ENCODE measurements at places on chromosomes 7 and 10.

DNA sequence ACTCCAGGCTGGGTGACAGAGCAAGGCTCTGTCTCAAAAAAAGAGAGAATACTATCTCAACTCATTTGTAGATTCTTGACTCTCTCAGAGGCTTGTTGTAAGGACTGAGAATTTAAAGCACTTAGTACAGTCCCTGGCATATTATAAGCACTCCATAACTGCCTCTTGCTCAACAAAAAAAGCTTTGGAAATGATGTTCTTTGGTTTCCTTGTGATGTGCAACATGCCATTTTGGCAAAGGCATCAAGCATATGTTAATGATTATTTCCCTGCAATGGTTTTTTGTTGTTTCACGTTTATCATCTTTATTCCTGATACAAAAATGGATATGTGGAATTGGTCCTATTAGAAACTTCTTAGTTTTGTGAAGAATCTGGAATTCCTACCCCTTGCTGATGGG lies 15.7 kb downstream of the NOLC1 start:
- no peak for DNase-seq

DNA sequence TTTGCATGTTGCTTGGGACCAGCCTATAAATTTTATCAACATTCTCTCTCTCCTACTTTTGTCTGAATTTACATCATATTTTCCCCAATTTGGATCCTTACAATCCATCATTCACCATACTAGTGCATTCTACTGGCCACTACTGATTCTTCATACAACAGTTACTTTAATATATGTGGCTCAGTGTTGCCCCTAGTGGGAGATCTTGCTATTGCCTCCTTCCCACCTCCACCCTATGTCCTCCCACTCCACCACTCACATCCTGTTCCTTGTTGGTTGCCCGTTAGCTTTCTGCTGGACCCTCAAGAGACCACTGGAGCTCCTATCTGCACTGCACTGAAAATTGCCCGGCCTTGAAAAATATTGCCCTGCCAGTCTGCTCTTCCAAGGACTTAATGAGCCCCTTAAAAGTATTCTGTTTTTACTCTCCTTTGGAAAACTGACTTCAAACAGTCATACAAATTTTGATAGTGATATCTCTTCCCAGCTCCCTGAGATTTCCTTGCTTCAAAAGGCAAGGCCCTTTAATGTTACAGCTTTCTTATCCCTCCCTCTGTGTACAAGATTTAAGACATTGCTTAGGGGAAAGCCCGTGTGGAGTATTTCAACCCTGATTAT lies 243.2 kb upstream of the TMEM229A start:
- DNase-seq = peak; percentile 3

GRCh38 chr7:100434297-100435144 lies 1.8 kb downstream of the PPP1R35 start:
- DNase-seq = no peak

GRCh38 chr10:60222047-60222446 lies 167.6 kb downstream of the ANK3 start:
- DNase-seq = no peak

- no peak for DNase-seq
These were observed 6.8 kb downstream of the TACR2 start for GRCh38 chr10:69409968-69410367.

- DNase-seq = no peak
These were observed 977 bp downstream of the CALU start for GRCh38 chr7:128739990-128740682.

DNA sequence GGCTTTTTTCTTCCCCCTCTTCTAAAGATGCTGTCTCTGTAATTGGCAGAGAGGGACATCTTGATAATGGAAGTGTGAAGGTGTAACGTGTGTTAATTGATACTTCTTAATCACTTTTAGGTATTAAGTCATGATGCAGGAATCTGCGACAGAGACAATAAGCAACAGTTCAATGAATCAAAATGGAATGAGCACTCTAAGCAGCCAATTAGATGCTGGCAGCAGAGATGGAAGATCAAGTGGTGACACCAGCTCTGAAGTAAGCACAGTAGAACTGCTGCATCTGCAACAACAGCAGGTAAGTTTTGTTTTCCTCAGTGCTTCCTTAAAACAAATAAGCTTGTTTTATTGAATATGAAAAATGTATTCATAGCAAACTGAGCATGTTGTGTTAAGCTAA lies 11.8 kb downstream of the FOXP2 start:
- no peak for DNase-seq

DNA sequence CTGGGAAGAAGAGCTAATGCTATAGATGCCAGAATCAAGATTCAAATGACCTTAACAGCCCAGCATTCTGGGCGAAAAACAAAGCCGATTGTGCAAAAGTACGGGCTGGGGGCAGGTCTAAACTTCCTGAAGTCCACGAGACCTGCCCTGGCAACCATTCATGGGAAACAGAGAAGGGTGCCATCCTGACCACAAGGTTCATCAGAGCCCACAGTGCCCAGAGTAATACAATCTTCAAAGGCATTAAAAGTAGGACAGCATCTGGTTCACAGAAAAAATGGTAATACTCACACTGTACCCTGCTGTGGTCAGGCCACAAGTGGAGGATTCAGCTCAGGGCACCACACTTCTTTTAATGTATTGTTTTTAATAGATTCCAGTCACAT lies 36.1 kb downstream of the SORBS1 start:
- no peak for DNase-seq

GRCh38 chr7:143906895-143907294 lies 4.9 kb upstream of the TCAF1 start:
- DNase-seq = no peak

- DNase-seq = peak; percentile 32
These were observed 33.0 kb downstream of the UCMA start for GRCh38 chr10:13201132-13201531.

- no peak for DNase-seq
These were observed 116.0 kb downstream of the SLIT1 start for GRCh38 chr10:97069576-97070362.

- DNase-seq = no peak
These were observed 111.3 kb downstream of the ELFN1 start for GRCh38 chr7:1781369-1781768.

DNA sequence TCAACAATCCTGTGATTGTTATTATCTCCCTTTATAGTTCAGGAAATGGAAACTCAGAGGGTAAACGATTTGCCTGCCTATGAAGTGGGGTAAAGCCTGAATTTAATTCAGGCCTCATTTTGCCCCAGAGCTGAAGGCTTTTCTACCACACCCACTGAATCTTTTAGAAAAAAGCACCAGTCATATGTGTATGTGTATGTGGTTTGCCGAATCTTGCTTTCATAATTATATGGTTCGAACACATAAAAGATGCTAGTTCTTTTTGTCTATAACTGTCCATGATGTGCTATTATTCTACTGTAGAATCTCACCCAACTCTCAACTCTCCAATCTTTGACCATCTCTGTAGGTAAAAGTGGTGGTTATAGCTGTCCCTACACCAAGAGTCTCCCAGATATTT lies 83.6 kb downstream of the MYOF start:
- no peak for DNase-seq

- no peak for DNase-seq
These were observed 554.9 kb upstream of the GALNT17 start for GRCh38 chr7:70577078-70577477.

DNA sequence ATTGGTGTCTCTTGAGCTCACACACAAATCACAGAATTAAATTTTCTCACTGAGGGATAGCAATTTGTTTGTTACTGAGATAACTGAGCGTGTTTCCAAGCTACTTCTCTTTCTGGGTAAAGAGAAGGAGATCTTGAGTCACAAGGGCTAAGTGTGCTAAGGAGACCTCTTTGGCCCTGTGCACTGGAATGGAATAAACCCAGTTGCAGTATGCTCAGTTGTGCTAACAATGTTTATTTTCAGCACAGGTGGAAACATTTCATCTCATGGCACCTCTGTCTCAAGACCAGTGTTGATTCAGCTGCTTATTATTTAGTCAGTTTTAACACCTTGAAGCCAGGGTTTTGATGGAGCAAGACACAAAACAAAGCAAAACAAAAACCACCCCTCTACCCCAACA lies 22.5 kb upstream of the UBE2H start:
- no peak for DNase-seq

GRCh38 chr7:154868921-154869320 lies 134.0 kb downstream of the PAXIP1 start:
- no peak for DNase-seq

DNA sequence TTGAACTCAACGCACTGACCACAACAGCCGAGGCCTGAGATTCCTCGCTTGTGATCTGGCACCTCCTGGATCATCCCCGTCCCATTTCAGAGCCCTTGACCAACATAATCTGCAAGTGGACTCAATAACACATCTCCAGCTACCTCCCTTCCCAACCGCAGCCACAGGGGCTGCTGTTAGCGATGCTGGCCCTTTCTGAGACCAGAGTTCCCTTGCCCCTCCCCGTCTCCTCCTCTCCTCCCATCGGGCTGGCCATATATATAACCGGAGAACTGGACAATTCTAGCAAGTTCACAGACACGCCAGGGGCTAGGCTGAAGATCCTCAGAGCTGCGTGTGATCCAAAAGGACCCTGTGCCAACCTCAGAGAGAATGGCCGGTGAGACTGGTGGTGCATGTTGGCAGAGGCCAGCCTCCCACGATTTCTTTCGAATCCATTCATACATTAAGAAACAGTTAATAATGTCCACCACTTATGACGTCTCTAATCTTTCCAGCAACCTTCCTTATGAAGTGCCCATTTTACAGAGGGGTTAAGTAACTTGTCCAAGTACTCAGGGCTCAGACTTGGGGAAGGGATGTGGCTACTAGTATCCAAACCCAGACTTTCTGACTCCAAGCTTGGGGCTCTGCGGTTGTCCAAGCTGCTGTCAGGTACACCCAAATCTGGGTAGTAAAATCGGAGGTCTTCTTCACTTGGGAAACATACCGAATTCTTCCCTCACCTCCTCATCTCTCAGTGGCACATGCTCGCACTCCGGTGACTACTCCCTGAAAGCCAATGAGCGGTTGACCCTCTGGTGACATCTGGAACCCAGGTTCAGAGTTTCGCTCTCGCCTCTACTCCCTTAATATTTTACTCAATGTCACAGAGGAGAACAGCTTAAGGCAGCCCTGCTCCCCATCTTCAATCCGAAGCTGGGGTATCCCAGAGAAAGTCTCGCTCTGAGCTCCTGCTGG lies 11.2 kb upstream of the FEZF1 start:
- no peak for DNase-seq

GRCh38 chr7:141748396-141748795 lies 10.2 kb downstream of the SSBP1 start:
- peak; percentile 37 for DNase-seq

DNA sequence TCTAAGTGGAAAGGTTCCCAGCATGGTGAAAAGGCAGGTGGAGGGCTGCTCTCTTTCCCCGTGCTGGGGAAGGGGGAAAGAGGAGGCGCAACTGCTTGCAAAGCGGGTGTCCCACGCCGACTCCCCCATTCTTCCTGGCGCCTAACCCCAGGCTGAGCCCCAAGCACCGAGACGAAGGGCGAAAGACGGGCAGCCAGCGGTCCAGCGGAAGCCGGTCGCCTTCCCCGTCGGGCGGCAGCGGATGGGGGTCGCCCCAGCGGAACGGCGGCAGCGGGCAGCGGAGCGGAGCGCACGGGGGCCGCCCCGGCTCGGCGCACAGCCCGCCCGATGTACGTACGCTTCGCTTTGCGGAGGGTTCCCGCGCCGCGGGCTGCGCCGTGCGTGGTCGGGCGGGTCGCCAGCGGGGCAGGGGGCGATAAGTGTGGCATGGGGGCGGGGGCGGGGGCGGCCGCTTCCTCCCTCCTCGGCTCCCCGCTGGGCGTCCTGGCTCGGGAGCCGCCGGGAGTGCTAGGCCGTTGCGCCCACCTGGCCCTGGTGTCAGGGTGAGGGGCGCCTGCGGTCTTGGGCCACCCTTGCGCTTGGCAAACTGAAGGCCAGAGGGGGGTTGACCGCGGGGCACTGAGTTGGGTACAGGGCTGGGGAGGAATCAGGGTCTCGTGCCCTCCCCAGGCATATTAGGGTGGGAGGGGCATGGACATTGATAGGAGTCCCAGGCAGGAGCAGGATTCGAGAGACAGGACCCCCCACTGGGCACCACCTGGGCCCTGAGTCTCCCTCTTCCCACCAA lies 35.2 kb upstream of the HSPB1 start:
- no peak for DNase-seq

DNA sequence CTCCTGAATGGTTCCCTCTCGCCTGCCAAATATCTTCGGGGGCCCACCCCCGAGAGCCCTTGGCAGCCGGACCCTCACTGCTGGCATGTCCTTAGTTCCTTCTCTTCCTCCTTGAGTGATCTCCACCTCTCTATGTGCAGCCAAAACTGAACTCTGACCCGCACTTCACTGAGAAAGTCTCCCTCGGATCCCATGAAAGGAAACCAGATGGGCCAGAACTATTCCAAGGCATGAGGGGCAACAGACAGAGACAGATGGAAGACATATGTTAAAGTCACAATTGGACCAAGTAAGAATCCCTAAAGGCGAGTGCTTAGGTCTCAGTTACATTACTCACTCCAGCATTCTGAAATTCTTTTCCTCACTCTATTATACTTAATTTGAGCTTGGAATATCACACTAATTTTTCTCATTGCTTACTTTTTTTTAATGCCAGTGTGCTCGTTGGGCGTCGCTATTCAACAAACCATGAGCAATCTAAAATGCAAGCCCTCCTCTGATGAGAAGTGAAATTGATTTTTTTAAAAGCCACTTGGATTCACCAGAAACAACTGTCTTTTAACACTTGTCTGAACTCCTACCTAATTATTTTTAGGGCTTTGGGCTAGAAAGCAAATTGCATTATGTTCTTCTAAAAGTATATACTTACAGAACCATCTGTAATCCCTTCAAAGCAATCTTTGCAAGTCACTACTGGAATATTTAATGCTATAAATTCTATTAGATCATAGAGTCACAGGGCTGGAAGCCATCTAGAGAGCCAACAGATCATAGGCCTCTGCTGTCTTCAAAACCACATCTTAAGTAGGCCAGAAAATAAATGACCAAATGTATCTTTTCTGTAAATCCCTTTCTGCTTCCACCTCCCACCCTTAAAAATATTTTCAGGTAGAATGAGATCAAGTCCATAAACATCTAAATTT lies 43.3 kb upstream of the EZH2 start:
- no peak for DNase-seq

DNA sequence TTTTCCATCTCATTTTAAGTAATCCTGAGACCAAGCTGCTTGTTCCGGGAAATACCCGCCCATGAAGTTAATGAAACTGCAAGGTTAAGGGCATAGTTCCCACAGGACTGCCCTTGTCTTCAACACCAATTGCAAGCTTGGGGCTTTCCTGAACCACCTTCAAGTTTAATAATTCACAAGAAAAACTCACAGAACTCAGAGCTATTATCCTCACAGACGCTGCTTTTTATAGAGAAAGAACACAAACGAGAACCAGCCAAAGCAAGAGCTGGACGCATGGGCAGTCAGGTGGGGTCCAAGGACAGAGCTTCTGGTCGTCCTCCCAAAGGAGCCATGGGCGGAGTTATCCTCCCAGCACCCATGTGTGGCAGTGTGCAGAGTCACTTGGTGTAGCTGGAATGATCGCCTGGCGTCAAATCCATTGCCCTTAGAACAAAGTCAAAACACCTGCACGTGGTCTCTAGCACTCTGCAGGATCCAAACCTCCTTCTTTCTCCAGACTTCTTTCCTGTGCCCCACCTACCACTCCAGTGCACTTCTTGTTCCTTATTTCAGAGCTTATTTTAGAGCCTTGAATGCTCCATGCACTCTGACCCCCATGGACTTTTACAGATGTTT lies 56.7 kb downstream of the SNX10 start:
- DNase-seq = peak; percentile 78

Data from kidney glomerular epithelial cell (primary cell).